ENCODE measurements at places on chromosomes 7 and 10.

- H3K27ac ChIP-seq = no peak overlapping the region
- H3K4me1 ChIP-seq = no peaks in the 10 kb centered on the region
- no peaks in the 10 kb centered on the region for H3K27me3 ChIP-seq
- no peak overlapping the region for H3K4me3 ChIP-seq
Observed at GRCh38 chr10:96225119-96225518, 46.2 kb downstream of the BLNK start.

DNA sequence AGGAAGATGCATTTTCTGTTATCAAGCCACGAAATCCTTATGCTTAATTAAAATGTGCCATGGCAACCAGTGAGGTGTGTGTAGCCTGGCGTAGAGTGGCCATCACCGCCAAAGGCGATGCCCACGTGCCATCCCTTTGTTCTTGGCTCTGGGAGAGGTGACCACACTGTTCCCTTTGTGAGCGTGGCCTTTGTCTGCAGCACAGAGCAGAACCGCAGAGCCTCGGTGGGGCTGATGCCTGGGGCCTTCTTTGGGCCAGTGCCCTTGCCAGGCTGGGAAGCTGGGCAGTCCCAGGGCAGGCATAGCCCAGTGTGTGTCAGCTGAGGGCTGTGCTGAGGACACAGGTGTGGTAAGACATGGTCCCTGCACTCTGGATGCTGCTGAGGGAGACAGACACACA lies 48.3 kb downstream of the BUB3 start:
- no peak overlapping the region for H3K27ac ChIP-seq
- H3K4me3 ChIP-seq = no peak overlapping the region
- H3K36me3 ChIP-seq = no peaks in the 10 kb centered on the region

GRCh38 chr7:102190776-102191350 lies 95.8 kb upstream of the SH2B2 start:
- no peaks in the 10 kb centered on the region for H3K27me3 ChIP-seq
- DNase-seq = no peak
- H3K27ac ChIP-seq = no peak overlapping the region
- H3K4me3 ChIP-seq = no peak overlapping the region

DNA sequence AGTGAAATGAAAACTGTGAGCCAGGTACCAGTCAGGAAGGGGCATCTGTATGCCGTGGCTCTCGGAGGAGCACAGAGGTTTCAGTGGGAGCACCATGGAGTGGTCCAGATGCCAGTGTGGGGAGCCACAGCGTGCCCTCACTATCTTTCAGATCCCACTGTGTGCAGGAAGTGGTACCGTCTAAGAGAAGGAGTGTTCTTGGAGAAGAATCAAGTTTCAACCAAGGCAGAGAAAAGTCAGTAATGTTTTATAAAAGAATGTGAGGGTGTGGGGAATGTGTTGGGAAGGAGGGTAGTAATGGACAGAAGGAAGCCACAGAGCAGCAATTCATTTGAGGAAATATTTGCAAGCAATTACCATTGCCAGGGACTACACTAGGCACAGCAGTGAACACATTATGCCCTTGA lies 35.6 kb downstream of the PRKAR2B start:
- H3K36me3 ChIP-seq = no peaks in the 10 kb centered on the region
- no peaks in the 10 kb centered on the region for H3K4me1 ChIP-seq
- H3K4me3 ChIP-seq = no peak overlapping the region
- no peaks in the 10 kb centered on the region for H3K27me3 ChIP-seq
- DNase-seq = no peak

- H3K27ac ChIP-seq = no peak overlapping the region
- no peaks in the 10 kb centered on the region for H3K4me1 ChIP-seq
- no peak for DNase-seq
- H3K4me3 ChIP-seq = no peak overlapping the region
- no peaks in the 10 kb centered on the region for H3K27me3 ChIP-seq
- no peaks in the 10 kb centered on the region for H3K36me3 ChIP-seq
Observed at GRCh38 chr10:14381475-14381874, 50.8 kb upstream of the FRMD4A start.

GRCh38 chr10:79005126-79005810 lies 63.5 kb upstream of the ZMIZ1 start:
- H3K4me1 ChIP-seq = no peaks in the 10 kb centered on the region
- H3K36me3 ChIP-seq = no peaks in the 10 kb centered on the region
- no peak overlapping the region for H3K27ac ChIP-seq
- no peaks in the 10 kb centered on the region for H3K27me3 ChIP-seq

GRCh38 chr7:76231583-76231982 lies 29.9 kb downstream of the SRRM3 start:
- no peak overlapping the region for H3K27ac ChIP-seq
- no peaks in the 10 kb centered on the region for H3K36me3 ChIP-seq
- H3K4me3 ChIP-seq = no peak overlapping the region
- no peaks in the 10 kb centered on the region for H3K4me1 ChIP-seq

GRCh38 chr7:157019718-157020451 lies 9.4 kb upstream of the MNX1 start:
- peaks cover 72% of the 10 kb centered on the region for H3K27me3 ChIP-seq
- H3K4me1 ChIP-seq = no peaks in the 10 kb centered on the region
- no peak overlapping the region for H3K27ac ChIP-seq
- H3K36me3 ChIP-seq = no peaks in the 10 kb centered on the region
- no peak for DNase-seq
- H3K4me3 ChIP-seq = no peak overlapping the region

DNA sequence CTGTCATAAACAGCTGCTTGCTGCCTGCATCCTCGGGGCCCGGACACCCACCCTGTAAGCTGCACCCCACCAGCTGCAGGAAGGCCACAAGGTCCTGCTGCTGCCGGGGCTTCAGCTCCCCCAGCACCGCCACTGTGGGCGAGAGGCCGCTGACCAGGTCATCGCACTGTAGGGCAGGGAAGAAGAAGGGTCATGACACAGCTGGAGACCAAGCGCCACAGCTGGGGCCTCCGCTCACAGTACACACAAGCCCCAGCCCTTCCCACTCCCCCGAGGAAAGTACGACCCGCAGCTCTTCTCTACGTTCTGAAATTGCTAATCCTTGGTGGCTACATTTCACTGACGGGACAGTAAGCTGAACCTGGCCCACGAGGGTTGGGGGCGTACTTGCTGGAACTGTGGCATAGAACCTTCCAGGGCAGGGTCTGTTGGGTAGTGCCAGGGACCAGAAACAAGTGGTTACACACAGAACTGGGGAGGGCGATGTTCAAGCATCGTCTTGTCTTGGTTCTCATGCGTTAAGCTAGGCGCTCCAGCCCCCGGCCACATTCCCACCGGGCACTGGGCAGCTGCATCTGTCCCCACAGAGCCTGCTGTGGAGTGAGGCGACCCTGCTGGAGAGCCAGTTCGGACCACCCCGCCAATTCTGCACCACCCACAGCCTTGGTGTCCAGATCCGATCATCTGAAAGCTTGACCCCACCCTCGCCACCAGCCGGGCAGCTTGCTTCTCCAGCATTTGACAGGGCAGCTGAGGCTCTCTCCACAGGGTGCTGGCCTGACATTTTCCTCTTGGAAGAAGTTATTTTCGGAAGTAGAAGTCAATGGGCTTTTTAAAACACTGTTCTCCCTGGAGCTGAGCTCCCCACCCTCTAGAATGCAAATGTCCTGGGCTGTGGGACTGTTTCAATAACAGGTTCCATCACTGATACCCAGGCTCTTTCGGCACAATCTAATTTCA lies 50.8 kb downstream of the GSDME start:
- DNase-seq = no peak
- no peak overlapping the region for H3K4me3 ChIP-seq
- H3K27ac ChIP-seq = no peak overlapping the region
- H3K36me3 ChIP-seq = no peaks in the 10 kb centered on the region
- H3K4me1 ChIP-seq = no peaks in the 10 kb centered on the region

DNA sequence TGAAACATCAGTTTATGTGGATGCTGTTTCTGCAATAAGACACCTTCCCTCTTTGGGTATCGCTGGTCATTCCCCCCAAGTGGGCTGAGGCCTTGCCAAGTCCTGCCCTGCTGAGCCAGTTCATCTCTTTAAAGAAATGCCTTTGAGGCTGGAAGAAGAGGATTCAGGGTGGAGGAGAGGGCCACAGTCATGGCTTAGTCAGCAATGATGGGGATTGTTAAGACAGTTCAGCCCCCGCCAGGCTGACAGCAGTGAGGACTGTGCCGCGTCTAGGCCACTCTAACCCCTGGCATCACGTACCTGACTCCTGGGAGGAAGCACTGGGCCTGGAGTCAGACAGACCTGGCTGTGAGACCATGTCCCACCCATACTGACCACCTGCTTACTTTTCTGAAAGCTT lies 48.3 kb downstream of the PNLIPRP2 start:
- no peak overlapping the region for H3K4me3 ChIP-seq
- no peak for DNase-seq
- H3K4me1 ChIP-seq = no peaks in the 10 kb centered on the region
- no peaks in the 10 kb centered on the region for H3K27me3 ChIP-seq
- H3K36me3 ChIP-seq = no peaks in the 10 kb centered on the region

DNA sequence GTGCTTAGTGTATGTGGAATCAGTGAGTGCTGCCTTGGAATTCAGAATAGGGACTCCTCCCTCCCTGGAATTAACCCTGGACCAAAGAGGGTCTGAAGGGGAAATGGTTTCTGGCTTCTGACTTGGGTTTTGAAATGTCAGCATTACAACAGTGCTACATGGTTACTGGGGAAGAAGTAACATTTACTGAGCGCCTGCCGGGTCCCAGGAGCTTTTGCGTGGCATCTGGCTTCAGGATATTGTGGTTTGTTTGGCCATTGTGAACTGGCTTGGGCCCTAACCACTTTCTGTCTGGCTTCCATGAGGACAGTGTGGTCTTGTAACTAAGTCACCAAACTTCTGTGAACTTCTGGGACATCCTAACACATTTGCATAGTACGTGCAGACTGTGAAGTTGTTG lies 21.3 kb downstream of the TSPAN15 start:
- no peaks in the 10 kb centered on the region for H3K36me3 ChIP-seq
- H3K27me3 ChIP-seq = no peaks in the 10 kb centered on the region
- peak overlapping the region; percentile 93 for H3K27ac ChIP-seq
- DNase-seq = no peak
- peaks cover 10% of the 10 kb centered on the region for H3K4me1 ChIP-seq

DNA sequence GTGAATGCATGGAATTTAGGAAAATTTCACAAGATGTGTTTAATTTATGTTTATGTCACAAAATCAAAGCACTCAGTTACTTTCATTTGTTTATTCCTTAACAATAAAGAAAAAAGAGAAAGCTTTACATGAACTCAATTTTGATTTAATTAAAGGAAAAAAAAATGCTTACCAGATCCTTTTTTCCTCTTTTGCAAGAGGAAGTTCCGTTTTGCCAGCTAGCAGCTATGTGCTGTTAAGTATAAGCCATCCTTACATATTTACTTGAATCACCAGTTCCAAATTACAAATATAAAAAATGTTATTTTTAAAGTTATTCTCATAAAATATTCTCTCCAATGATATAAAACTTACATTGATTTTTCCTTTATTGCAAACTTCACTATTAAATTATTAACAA lies 12.7 kb downstream of the MRC1 start:
- H3K4me3 ChIP-seq = no peak overlapping the region
- H3K27ac ChIP-seq = no peak overlapping the region
- H3K4me1 ChIP-seq = no peaks in the 10 kb centered on the region
- no peak for DNase-seq

- H3K27ac ChIP-seq = no peak overlapping the region
- H3K4me1 ChIP-seq = no peaks in the 10 kb centered on the region
- no peaks in the 10 kb centered on the region for H3K27me3 ChIP-seq
- DNase-seq = no peak
Observed at GRCh38 chr10:122295451-122295809, 24.3 kb downstream of the BTBD16 start.

- no peak for DNase-seq
- no peaks in the 10 kb centered on the region for H3K36me3 ChIP-seq
- H3K27me3 ChIP-seq = no peaks in the 10 kb centered on the region
Observed at GRCh38 chr10:16799621-16800020, 17.6 kb downstream of the RSU1 start.

- H3K27me3 ChIP-seq = no peaks in the 10 kb centered on the region
- no peak overlapping the region for H3K4me3 ChIP-seq
- no peak for DNase-seq
Observed at GRCh38 chr7:24475166-24475961, 97.9 kb upstream of the PALS2 start.

GRCh38 chr10:116882639-116883038 lies 33.3 kb downstream of the ENO4 start:
- no peaks in the 10 kb centered on the region for H3K36me3 ChIP-seq
- no peaks in the 10 kb centered on the region for H3K4me1 ChIP-seq
- H3K27ac ChIP-seq = no peak overlapping the region
- H3K4me3 ChIP-seq = no peak overlapping the region
- no peaks in the 10 kb centered on the region for H3K27me3 ChIP-seq

DNA sequence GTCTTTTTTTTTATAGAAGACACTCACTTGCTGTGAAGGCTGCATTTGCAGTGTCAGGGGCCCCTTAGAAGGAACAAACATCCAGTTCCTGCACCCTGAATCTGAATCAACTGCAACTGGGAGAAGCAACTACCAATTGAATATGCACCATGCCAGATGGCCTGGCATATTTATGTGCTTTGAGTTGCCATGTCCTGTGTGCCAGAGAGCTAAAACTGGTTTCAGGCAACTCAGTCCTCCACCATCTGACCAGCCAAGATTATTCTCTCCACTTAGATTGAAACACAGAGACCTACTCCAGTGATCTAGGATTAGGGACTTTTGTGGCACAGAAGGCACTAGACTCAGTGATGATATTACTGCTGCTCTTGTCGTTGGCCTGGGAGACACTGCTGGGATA lies 225.4 kb downstream of the HECW1 start:
- DNase-seq = no peak
- H3K4me3 ChIP-seq = no peak overlapping the region
- no peaks in the 10 kb centered on the region for H3K4me1 ChIP-seq
- H3K27ac ChIP-seq = no peak overlapping the region
- no peaks in the 10 kb centered on the region for H3K27me3 ChIP-seq
- no peaks in the 10 kb centered on the region for H3K36me3 ChIP-seq

- no peak for DNase-seq
- no peaks in the 10 kb centered on the region for H3K4me1 ChIP-seq
- no peaks in the 10 kb centered on the region for H3K27me3 ChIP-seq
- no peaks in the 10 kb centered on the region for H3K36me3 ChIP-seq
Observed at GRCh38 chr10:114495303-114495702, 91.0 kb upstream of the AFAP1L2 start.

GRCh38 chr7:108590606-108591005 lies 20.9 kb downstream of the DNAJB9 start:
- H3K36me3 ChIP-seq = no peaks in the 10 kb centered on the region
- no peaks in the 10 kb centered on the region for H3K4me1 ChIP-seq
- H3K4me3 ChIP-seq = no peak overlapping the region
- H3K27me3 ChIP-seq = no peaks in the 10 kb centered on the region
- no peak overlapping the region for H3K27ac ChIP-seq
- DNase-seq = no peak

- H3K27me3 ChIP-seq = no peaks in the 10 kb centered on the region
- H3K4me1 ChIP-seq = no peaks in the 10 kb centered on the region
- no peak overlapping the region for H3K27ac ChIP-seq
- no peak for DNase-seq
Observed at GRCh38 chr7:134312717-134313116, 4.0 kb downstream of the SLC35B4 start.

All from uterus (tissue), 4 donors.